ENCODE measurements at places on chromosomes 16 and 17. TPM values are rescaled to one million over a fixed set of nuclear protein-coding genes. Genes with fewer than 3 reads are reported as not detected.

The CRYBA1 gene
- total RNA-seq, result not detected

The CTRB2 gene
- total RNA-seq, result not detected

The LGALS9B gene
- total RNA-seq, result not detected

The C16orf96 gene
- total RNA-seq, result not detected

The CDRT15 gene
- total RNA-seq, result not detected

The NME3 gene
- 64.4 TPM for total RNA-seq

The CTRL gene
- total RNA-seq, result 0.18 TPM

The RAPGEFL1 gene
- 2.6 TPM for total RNA-seq

The LAT gene
- not detected for total RNA-seq

The PRDM7 gene
- not detected for total RNA-seq

The PMP22 gene
- total RNA-seq, result 3.2 TPM

The CDRT4 gene
- total RNA-seq, result 5.0 TPM

The KRTAP17-1 gene
- not detected for total RNA-seq

The CHCT1 gene
- not detected for total RNA-seq

The UMOD gene
- not detected for total RNA-seq

The KRTAP9-4 gene
- total RNA-seq, result not detected

The HBA1 gene
- not detected for total RNA-seq
